Activated CD4-positive, alpha-beta T cell treated with anti-CD3 and anti-CD28 coated beads, Interleukin-2, amount 50 U/mL, for 4 hours (primary cell): ENCODE measurements at places on chromosomes 6 and 20.

GRCh38 chr20:42604998-42605956, 584.4 kb downstream of the PTPRT start:
- DNase-seq: no peak

GRCh38 chr6:166499350-166500163, 86.9 kb downstream of the RAMACL start:
- DNase-seq: no peak

DNA sequence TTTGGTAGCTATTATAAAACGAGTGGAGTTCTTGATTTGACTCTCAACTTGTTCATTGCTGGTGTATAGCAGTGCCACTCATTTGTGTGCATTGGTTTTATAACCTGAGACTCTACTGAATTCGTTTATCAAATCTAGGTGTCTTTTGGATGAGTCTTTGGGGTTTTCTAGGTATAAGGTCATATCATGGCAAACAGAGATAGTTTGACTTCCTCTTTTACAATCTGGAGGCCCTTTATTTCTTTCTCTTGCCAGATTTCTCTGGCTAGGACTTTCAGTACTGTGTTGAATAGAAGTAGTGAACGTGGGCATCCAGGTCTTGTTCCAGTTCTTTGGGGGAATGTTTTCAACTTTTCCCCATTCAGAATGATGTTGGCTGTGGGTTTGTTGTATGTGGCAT, 38.8 kb downstream of the SUMO4 start:
- DNase-seq: no peak

- peak; percentile 17 for DNase-seq
These were observed at the start of gene SRSF12 for GRCh38 chr6:89117211-89118108. TSS of gene SRSF12 (minus strand) at chr6:89118071. CDS start at chr6:89117887, 184 bp downstream.

DNA sequence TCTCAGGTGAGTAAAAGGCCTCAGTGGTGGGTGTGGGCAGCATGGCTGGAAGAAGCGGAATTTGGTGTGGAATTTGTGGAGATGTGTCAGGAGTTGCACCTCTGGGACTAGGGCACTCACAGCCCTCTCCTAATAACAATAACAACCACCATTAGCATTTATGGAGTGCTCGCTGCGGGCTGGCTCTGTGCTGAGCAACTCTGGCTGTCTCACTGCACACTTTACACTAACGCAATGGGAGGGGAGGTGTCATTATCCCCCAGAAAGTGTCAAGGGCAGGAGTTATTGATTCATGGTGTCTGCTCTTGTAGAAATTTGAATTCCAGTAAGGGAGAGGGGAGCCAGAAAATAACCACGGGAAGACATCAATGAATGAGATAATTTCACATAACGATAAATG, 22.7 kb upstream of the SCRT2 start:
- no peak for DNase-seq

DNA sequence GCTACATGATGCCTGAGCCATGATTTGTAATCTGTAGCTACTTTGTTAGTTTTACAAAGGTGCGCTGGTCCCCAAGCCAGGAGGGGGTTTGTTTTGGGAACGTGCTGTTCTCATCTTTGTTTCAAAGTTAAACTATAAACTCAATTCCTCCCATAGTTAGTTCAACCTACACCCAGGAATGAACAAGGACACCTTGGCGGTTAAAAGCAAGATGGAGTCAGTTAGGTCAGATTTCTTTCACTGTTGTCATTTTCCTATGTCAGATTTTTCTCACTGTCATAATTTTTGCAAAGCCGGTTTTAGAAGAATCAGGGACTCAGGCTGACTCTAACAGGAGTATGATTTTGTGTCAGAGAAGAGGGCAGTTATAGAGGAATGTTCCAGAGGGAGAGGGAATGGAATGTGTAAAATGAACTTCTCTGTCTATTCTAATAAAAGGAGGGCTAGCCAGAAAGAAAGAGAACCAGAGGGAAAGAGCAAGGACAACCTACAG, 2.3 kb upstream of the GMPR start:
- DNase-seq: no peak

DNA sequence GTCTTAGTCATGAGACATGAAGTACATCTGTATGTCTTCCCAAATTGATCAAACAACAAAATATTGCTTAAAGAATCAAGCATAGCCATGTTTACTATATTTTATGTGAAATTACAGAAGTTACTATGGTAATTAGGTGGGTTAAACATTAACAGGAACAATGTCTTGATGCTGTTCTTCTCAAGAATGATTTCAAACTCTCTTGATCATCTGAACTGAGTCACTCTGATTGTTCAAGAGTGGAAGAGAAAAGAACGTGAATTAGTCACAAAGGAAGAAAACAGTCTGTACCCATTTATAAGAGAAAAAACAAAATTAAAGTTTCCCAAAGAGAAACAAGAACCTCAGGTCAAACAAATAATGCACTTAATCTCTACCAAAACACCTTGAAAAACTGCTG, 62.2 kb upstream of the NUP153 start:
- DNase-seq: no peak

DNA sequence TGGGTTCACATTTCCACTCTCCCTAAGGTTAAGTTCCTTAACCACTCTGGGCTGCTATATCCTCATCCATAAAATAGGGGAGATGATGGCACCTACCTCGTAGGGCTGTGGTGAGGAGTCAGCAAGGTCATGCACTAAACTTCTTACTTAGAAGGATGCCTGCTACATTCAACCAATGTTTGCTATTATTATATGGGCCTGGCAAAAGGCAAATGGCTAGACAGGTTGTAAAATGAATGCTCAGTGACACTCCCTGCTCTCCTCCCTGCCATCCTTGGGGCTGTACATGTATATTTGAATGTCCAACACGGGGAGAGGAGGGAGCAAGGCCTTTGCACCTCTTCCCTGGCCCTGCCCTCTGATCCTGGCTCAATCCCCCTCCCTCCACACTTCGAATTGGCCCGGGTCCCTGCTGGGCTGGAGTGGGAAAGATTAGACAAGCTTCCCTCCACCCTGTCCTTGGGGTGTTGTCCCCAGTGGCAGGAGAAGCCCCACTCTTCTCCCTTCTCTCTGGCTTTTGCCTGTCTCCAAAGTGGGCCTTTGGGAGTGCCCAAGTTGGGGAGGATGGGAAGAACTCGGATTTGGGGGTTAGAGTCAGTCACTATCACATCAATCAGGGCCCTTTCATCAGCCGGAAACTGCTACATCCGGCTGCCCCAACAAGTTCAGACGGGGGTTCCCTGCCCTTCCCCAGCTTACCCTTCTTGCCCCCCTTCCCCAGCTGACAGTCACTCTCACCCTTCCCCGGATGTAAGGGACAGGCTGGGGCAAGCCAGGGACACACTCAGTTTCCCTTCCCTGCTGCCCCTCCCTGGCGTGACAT, 36.3 kb upstream of the VEGFA start:
- DNase-seq: peak; percentile 32

- no peak for DNase-seq
These were observed 68.8 kb upstream of the ARHGAP18 start for GRCh38 chr6:129778793-129779192.

GRCh38 chr20:32920066-32920465, 61.3 kb downstream of the EFCAB8 start:
- no peak for DNase-seq

GRCh38 chr6:37738216-37738615, 40.5 kb upstream of the MDGA1 start:
- no peak for DNase-seq

GRCh38 chr6:3314621-3315467, 56.1 kb downstream of the PSMG4 start:
- no peak for DNase-seq

DNA sequence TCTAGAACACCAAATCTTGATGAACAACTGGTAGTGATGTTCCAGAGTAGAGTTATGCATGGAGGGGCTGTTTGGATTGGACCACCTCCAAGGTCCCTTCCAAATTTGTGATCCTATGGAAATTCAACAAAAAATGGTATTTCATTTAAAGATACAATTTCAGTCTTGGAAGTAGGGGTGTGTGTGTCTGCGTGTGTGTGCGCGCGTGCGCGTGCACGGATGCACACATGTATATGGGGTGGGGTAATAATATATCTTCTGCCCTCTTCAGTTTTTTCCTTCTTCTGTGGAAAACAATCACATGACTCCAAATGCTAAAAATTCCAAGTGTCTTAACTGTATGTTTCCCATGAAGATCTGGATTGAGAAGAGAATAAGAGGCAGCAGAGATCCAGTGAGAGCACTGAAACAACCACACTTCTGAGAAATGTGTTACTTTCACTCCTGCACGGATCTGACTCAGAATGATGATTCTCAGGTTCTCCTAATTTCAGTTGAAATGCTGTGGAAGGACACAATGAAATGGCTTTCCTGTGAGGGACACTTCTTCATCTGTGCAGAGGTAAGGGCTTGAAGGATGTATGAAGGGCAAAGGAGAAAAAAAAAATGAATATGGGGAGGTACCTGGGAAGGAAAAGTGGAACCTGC, 10.6 kb upstream of the IL17F start:
- no peak for DNase-seq

DNA sequence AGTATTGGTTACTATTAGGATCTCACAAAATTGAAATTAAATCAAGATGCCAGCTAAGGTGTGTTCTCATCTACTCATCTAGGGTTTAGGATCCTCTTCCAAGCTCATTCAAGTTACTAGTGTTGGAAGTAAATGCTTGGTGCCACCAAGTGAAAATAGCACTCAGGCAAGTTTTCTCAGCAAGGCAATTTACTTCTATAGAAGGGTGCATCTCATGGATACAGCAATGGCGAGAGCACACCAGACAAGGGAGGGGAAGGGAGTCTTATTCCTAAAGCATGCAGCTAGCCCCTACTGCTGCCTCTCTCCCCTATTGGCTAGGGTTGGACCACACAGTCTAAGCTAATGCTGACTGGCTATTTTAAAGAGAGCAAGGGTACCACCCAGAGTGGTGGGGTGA, 23.0 kb upstream of the FAM8A1 start:
- DNase-seq: no peak

GRCh38 chr20:48234951-48235350, 449.7 kb upstream of the SULF2 start:
- no peak for DNase-seq

DNA sequence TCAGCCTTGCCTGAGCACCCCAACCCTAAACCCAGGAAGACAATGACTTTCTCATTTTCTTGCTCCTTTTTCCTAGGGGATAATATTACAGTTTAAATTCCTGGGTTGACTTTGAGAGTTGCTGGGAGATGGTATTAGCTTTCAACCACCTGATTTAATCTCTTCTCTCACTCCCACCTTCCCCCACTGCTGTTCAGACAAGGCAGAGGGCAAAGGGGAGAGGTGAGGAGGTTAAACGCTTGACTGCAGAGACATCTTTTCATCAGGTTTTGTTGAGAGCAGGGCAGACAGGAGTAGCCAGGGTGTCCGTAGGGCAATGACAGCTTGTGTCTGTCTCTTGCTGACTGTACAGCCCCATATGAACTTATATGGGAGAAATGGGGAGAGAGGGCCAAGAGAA, 811.2 kb downstream of the MAFB start:
- DNase-seq: no peak

- DNase-seq: no peak
These were observed 63.3 kb upstream of the PTGIS start for GRCh38 chr20:49631061-49631716.

DNA sequence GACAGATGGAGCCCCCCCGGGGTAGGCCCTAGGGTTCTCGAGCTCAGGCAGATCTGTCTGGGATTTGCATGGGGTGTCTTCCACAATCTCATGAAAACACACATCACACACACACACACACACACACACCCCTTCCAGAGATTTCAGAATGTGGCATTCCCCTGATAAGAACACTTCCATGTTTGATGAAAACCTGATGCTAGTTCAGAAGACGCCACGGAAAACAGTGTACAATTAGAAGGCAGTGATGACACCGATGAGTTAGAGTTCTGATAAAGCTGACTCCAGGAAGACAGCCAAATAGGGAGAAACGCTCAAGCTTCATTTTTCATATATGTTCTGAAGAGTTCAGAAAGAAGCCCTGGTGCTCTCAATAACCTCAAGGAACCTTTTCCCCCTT, 438.7 kb upstream of the JARID2 start:
- DNase-seq: no peak

GRCh38 chr6:149965194-149966020, 1.7 kb downstream of the ULBP1 start:
- DNase-seq: no peak

DNA sequence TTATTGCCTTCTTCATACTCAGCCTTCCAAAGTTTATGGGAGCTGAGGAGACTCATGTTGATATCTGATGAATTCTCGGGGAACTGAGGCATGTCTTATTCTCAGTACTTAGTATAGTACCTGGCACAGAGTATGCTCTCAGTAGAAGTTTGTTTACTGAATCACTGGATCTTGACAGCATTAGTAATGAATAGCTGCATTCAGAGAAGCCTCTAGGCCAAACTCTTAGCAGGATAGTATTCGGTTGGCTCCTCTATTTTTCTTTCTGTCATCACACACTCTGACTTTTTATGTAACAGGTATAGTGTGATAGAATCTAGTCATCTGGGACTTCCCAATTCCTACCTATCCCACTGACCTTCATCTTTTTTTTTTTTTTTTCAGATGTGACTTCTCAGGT, 566.4 kb upstream of the MAN1A1 start:
- no peak for DNase-seq

- no peak for DNase-seq
These were observed 32.8 kb downstream of the PSMB9 start for GRCh38 chr6:32886681-32887383.

DNA sequence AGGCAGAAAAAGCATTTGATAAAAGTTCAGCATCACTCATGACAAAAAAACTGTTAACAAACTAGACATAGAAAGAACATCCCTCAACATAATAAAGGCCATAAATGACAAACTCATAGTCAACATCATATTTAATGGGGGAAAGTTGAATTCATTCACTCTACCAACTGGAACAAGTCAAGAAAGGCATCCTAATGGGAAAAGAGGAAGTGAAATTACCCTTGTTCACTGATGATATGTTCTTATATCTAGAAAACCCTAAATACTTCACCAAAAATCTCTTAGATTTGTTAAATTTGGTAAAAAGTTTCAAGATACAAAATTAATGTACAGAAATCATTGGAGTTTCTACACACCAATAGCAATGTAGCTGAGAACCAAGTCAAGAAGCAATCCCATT, 48.9 kb downstream of the GGTLC1 start:
- DNase-seq: no peak

GRCh38 chr6:84539122-84539856, 225.1 kb downstream of the TBX18 start:
- no peak for DNase-seq

DNA sequence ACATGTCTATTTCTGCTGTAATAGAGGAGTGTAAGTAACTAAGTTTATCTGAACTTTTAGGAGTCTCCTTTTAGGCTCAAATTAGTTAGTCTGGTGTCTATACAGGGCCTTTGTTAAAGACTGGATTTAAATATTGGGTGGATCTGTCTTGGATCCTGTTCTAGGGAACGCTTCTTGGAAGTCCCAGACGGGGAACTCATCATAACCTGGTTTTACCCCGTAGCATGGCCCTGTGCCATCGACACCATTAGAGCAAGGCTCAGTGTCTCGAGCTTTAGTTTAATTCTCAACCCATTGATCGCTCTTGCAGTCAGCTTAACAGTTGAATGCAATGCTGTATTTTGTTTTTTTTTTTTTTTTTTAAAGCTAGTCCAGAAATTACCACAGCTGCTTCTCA, 89.9 kb downstream of the CARMIL1 start:
- no peak for DNase-seq

- no peak for DNase-seq
These were observed 215.4 kb upstream of the DEFB112 start for GRCh38 chr6:50264995-50265571.
